ENCODE measurements at places on chromosomes 3 and 15.

DNA sequence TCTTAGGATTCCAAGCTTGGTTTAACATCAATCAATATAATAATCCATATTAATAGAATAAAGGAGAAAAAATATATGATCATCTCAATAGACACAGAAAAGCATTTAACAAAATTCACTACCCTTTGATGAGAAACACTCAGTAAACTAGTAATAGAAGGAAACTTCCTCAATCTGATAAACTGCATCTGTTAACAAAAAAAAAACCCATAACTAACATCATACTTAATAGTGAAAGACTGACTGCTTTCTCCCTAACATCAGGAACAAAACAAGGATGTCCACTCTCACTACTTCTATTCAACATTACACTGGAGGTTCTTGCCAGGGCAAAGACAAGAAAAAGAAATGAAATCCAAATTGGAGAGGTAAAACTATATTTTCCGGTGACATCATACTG, 30.5 kb downstream of the LRRK1 start:
- no peak for DNase-seq

DNA sequence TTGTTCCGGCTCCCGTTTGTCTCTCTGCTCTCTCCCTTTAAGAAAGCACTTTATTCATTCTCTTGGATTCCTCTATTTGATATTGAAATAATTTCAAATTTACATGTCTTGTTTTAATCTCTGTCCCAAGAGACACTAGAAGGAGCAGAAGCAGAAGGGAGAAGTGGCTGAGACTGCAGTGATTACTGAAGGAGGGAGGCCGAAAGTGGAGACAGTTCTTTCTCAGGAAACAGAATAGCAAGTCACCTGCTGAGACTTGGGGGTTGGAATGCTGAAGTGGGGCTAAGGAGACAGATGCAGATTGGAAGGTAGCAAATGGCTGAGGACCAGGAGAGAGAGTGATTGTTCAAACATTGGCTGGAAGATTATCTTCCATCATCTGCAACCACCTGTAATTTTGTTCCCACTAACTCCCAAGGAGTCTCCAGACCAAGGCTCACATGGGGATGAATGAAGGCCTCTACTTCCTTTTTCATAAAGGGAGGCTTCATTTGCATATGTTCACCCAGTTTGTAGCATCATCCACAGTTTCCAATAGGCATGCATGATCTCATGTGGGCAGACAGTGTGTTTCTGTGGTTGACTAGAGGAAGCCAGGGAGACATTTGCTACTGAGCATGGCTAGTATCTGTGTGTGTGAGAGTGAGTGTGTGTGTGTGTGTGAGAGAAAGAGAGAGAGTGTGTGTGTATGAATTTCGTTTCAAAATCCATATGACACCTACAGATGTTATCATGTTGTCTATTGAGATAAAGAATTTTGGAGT, 24.0 kb downstream of the LTF start:
- DNase-seq = no peak

GRCh38 chr15:26954403-26954802, 16.6 kb upstream of the GABRG3 start:
- DNase-seq = no peak

GRCh38 chr15:41955807-41956525, 16.4 kb downstream of the EHD4 start:
- DNase-seq = no peak

DNA sequence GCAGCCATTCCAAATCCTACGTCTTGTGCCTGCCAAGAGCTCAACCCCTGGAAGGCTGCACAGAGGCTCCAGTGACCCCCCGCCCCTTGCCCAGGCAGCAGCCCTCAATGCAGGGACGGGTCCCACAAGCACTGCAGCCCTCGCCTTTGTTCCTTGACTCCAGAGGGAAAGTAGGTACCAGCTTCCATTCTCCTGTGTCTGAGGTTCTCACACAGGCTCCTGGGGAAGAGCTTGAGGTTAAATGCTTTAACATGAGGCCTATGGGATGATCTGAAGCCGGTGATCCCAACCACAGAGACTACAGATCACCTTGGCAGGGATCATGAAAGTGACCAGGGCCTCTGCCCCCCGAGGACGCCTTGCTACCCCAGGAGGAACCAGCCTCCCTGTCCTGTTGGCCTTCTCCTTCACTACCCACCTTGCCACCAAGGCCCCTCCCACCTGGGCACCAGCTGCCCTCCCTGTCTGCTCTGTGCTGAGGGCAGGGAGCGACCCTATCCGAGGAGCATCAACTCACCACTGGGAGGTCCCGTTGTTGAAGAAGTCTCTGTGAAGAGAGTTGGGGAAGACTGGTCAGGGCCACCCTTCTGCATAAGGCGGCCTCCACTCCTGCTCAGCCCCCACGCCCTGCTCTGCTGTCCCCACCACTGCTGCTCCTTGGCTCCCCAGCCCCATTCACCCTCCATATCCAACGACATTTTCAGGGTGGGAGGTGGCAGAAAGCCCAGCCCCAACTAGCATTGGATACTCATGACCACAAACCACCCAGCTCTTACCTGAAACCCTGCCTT, 95.3 kb downstream of the SEC22A start:
- DNase-seq = no peak

DNA sequence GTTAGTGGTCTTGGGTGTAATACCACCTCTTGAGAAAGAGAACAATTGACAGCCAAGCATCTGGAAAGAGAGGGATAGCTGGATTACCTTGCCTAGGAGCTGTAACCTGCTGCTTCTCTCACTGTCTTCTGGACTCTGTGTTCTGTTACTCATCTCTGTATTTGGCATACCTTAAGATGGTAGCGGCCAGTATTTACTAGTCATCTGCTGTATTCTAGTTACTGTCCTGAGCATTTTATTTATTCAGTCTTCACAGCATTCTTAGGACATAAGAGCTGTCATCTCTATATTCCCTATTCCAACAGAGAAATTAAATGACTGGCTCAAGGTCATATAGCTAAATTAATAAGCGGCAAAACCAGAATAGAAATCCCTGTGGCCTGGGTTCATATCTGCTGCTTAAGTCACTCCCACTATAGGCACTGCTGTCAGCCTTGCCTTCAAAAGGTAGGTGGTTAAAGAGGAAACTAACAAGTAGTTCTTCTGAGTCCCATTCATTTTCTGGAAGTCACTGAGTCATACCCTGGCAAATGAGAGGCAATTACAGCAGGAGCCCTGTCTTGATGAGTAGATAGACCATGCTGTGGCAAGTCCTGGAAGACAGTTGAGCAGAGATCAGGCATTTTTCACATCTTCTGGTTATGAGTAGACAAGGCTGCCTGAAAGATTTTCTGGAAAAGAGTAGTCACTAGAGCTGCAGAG, 68.2 kb downstream of the RAB7A start:
- DNase-seq = no peak

GRCh38 chr15:37599156-37599555, 335.3 kb upstream of the TMCO5A start:
- DNase-seq = no peak

GRCh38 chr3:188006726-188007393, 147.1 kb upstream of the LPP start:
- no peak for DNase-seq

- DNase-seq = no peak
Measured at GRCh38 chr3:132290833-132291232, 26.4 kb upstream of the ACP3 start.

DNA sequence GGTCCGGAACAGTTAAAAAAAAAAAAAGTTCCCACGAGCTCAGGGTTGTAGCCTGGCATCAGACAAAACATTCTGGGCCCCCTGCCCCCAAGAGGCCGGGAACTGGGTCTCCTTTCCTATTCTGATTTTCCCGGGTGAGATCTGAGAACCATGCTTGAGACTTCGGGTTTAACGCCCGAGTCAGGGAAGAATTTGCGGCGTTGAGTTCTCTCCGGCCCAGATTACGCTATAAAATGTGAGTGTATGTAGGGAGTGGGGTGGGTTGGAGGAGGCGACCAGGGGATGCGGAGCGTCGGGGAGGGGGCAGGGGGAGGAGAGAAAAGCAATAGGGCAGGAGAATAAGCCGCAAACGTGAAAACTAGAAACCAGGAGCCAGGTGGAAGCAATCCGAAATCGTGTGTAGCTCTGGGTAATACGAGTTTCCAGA, 2.7 kb downstream of the ZIC1 start:
- no peak for DNase-seq

- peak; percentile 59 for DNase-seq
Measured at GRCh38 chr3:40173227-40173721, 136.2 kb upstream of the EIF1B start.

- no peak for DNase-seq
Measured at GRCh38 chr3:3447641-3448040, 268.1 kb upstream of the CRBN start.

DNA sequence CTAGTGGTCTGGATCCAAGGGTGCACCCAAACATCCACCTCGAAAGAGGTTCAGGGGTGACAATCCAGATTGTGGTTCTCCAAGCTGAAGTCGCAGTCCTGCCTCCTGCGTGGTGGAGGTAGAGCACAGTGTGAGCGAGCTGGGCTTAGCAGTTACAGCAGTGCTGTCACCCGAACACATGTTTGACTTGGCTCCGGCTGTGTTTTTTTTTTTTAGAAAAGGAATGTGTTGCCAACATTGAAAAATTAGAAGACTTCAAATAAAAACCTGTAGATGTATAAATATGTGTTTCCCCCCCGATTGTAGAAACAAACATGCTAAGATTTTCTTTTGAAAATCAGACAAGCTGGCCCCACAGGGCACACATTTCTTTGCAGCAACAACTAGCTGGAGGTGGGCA, 530.8 kb downstream of the SHQ1 start:
- no peak for DNase-seq

DNA sequence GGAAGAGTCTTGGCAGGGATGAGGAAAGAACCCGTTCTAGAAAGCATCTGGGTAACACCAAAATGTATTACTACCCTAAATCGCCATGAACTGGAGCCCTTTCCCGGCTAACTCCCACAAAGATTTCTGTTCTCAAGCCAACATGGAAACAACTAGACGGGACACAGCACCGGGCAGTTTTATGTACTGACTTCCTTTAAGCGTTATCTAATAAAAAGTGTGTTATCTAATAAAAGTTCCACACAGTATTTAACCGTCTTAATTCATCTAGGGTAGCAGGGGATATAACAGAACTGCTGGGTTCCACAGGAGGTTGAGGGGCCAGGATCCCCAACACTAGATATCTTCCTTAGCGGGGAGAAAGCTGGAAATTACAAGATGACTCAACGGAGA, 347 bp upstream of the C3orf62 start:
- DNase-seq = no peak

DNA sequence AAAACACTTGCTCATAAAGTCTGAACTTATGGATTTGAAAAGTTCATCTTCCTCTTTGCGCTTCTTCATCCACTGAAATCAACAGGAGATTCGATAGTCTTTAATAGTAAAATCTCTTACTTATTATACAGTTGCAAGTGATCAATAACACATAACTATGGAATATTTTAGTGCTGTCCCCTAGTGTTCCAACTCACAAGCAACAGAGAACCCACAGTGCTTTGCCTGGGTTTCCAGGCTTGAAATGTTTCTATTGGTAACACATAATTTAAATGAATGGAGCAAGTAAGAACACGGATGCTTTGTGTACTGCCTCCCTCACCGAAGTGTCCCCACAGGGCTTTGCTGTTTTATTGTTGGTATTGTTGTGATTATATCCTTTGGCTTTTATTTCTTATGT, 93.5 kb downstream of the WDR72 start:
- DNase-seq = no peak

Measured in amygdala (tissue), 56 donors.